ENCODE measurements at places on chromosomes 16 and 17.

DNA sequence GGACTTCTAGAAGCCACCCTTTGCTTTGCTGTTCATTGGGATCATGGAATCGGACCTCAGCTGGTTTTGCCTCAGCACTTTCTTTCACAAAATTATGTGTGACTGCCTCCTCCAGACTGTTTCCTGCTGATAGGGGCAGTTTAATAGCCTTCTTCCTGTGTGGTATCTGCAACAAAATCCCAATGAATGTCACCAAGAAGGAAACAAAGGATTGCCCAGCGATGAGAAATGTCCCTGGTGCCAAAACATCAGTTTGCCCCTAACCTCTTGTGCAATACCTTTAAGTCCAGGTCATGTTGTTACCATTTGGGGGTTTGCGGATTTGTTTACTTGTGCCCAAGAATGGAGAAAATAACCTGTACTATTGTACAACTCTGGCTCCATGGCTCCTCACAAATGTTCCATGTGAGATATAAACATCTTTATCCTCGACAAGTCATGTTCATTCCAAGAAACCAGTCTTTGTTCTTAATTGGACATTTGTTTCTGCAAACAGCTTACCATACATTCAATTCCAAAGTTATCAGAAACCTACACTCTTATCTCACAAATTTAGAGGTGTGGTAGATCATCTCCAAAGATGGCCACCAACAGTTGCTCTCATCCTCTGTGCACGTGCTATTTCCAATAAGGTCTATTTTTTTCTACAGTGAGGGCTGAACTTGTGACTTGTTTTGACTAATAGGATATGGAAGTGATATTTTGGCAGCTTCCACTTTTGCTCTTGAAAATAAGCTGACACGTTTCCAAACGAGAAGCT lies 14.8 kb downstream of the TAC4 start:
- DNase-seq: no peak

- no peak for DNase-seq
Measured at GRCh38 chr17:19911033-19911432, 43.3 kb upstream of the ULK2 start.

- no peak for DNase-seq
Measured at GRCh38 chr16:75811020-75811634, 84.8 kb upstream of the CPHXL start.

- DNase-seq: no peak
Measured at GRCh38 chr16:11683145-11683544, 14.9 kb downstream of the SNN start.

DNA sequence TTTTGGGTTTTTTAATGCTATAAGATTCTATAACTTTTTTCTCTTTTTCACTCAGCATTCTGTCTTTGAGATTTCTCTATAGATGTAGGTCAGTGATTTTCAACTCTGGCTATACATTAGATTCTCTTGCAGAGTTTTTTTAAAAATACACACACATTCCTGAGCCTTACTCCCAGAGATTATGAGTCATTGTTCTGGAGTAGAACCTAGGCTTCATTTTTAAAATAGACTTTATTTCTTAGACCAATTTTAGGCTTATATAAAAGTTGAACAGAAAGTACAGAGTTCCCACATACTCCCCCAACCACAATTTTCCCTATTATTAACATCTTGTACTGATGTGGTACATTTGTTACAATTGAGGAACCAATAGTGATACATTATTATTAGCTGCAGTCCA lies 63.3 kb downstream of the CYB561 start:
- DNase-seq: peak; percentile 56

DNA sequence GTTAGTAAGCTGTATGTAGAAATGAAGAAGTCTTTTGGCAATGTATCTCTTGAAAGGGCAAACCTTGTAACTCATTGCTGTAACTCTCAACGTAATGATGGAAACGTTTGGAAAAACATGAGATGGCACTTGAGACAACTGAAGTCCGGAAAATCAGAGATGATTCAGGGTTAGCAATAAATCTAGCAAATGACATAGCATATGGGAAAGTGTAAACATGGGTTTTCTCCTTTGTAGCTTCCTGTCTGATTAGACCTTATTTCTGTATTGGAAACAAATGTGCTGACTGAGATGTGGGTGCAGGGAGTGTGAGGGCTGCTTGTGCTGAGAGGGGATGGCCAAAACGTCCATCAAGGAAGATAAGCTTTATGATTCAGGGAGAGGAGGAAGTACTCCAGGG lies 110.7 kb upstream of the FAM20A start:
- DNase-seq: peak; percentile 90

DNA sequence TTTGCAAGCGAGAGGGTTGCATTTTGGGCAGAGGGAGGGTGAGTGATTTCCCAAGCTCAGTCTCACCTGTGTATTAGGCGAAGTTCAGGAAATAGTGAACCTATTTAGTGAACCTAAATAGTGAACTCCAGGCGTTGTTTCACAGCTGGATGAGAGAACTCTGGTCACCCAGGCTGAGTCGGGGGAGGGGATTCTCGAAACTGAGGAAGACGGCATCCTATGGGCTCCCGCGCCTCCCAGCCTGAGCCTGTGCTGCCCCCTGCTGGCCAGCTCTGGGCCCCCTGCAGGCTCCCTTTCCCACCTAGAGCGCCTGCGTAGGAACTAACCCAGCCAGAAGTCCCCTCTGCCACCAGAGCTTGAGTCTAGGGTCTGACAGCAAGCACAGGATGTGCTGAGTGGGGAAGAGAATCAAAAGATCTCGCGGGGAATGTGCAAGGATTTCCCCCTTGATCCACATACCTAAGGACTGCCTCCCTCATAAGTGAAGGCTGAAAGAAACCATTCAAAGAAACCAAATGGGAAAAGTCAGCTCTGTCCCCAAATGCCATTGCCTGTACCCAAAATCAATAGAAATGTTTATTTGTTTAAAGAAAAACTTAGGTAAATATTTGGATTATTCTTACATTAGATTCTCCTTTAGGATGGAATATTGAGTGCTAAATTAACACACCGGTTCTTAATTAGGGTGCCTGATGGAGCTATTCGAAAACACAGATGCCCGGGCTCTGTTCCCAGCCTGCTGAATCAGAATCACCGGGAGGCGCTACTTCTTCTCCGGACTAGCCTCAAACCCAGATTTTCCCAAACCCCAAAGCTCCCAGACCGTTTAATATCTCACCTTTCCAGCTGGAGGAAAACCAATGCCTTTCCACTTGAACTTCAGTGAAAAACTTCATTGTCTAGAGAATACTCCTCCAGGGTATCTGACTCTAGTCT lies 14.8 kb upstream of the MARVELD3 start:
- peak; percentile 46 for DNase-seq

DNA sequence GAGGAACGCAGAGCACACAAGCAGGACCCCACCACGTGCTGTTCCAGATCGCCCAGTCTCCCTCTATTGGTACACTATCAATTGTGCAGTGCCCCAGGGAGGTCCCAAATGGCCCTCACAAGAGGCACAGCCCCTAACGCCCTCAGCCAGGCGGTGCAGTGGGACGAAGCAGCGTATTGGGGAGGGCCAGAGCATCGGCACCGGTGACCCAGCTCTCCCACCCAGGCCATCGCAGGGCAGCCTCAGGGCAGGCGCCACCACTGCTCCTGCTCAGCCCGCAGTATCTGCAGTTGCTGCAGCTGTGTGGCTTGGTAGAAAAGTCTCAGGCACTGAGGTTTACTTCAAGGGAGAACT lies 5.9 kb upstream of the FAAP100 start:
- DNase-seq: no peak

GRCh38 chr17:81480140-81481072 lies 32.2 kb downstream of the ACTG1 start:
- peak; percentile 81 for DNase-seq

DNA sequence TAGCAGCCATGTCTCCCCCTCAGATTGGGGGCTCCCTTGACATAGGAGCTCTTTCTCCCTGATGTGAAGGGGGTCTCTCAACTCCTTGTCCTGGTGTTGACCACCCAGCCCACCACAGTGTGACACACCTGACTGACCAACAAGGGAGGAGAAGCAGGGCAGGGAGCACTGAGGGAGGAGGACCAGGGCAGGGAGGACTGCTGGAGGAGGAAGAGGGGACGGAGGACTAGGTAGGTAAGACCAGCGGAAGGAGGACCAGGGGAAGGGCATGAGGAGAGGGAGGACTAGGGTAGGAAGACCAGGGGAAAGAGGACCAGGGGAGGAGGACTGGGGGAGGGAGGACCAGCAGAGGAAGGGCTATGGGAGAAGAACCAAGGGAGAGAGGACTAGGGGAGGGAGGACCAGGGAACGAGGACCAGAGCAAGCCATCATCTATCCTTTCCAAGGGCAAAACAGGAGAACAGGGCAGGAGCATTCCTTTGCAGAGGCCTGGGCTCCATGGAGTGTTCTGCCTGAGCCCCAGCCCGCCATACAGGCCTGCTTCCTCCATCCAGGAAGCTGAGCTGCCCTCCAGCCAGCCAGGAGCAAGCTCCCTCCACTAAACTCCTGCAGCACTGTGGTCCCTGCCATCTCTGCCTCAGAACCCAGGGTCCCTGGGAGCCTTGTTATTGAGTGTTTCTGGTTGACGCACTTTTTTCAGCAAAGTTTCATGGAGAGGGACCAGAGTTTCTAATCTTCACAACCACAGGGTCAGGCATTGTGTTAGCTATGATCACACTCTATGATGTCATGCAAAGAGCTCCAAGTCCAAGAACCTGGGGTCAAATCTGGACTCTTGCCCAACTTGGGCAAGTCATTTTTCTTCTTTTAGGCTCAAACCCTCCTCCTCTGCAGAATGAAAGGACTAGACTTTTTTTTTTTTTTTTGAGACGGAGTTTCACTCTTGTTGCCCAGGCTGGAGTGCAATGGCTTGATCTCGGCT lies 15.4 kb upstream of the KRT17 start:
- peak; percentile 19 for DNase-seq

GRCh38 chr17:45383003-45383402 lies 49.7 kb downstream of the ARHGAP27 start:
- no peak for DNase-seq

- peak; percentile 93 for DNase-seq
Measured at GRCh38 chr17:35244341-35245195, 1.7 kb downstream of the SLFN5 start.

DNA sequence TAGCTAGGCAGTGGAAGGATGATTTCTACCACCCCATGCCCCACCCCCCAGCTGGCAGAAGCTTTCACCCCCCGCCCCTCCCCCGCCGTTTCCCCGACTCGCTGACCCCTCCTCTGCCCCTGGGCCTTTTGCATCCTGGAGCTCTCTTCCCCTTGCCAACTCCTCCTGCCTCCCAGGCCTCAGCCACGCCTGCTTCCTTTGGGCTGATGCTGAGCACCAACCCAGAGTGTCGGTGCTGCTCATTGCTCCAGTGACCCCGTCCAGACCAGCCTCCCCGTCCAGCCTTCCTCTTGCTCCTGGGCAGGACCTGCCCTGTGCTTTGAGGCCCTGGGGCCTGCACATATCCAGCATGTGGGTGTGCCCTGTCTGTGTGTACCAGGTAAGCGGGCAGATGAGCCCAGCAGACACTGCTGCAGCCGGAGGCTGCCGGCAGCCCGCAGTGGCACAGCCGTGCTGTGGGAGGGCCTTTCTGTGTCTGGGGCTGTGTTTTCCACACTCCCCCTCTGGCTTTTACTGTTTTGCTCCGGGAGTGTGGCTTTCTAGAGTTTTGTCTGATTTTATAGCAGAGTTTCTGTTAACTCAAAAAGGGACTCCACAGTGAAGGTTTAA lies 72.9 kb downstream of the JPH3 start:
- DNase-seq: no peak

DNA sequence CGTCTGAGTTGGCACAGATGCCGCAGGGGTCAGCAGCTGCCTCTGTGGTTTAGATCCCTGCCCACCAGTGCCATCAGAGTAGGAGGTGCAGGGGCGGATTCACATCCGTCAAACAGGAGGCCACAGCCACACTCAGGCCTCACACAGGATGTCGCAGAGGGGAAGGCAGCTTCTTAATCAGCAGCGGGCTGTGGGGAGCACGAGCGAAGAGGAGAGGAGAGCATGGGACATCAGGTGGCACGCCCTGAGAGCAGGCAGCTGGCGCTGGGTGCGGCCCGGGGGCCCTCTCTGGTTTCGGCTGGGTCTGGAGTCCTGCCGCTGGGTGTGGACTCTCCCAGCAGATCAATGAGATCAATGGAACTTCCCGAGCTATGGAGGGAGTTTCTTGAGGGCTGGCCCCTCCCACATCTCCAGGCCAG lies 9.6 kb downstream of the LLGL2 start:
- no peak for DNase-seq

- peak; percentile 80 for DNase-seq
Measured at GRCh38 chr17:65324611-65325342, 187.6 kb downstream of the RGS9 start.

DNA sequence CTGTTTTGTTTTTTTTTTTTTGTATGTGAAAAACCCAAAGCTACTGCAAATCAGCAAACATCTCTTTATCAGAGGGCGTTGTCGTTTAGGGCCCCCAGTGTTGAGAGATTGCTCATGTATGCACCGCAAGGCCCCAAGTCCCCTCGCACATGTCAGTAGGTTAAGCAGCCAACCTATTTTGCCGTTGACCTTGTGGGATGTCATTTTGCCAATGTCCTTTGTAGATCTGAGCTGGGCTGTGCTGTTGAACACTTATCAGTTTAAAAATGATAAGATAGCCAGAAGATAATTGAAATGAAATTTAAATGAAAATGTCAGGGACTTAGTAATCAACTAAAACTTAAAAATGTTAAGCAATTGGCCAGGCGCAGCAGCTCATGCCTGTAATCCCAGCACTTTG lies 26.2 kb downstream of the ARSG start:
- DNase-seq: no peak

GRCh38 chr17:7588553-7589203 lies 1.2 kb downstream of the SOX15 start:
- DNase-seq: no peak

- DNase-seq: peak; percentile 88
Measured at GRCh38 chr17:7589204-7589868, 558 bp downstream of the SOX15 start.

- DNase-seq: no peak
Measured at GRCh38 chr17:41799366-41799765, 12.4 kb downstream of the P3H4 start.

DNA sequence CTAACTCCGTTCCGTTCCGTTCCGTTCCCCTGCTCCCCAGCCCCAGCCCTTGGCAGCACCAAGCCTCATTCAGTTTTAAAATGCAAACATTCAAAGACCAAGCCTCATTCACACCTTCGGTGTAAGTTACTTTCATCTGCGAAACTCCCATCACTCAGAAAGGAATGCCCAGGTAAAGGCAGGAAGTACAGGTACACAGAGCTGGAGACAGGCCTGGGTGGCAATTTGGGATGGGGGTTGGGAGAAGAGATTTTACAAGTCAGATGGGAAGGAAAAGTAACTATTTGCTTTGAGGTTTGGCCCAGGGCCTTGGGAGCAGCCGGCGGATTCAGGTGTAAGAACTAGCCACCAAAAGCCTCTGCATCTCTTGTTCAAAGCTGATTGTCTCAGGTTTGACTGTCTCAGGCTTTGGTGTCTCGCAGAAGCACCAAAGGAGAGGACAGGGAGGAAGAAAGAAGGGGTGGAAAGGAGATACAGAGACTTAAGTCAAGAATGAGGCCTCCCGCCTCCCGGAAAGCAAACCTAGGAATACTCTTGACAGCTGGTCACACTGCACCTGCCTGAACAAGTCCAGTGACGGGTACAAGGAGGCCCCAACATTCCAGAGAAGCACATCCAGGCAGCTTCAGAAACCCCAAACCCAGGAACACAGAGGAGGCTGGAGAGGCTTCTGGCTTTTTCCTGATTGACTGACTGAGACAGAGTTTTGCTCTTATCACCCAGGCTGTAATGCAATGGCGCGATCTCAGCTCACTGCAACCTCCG lies 54.7 kb downstream of the NXN start:
- no peak for DNase-seq

GRCh38 chr17:27904534-27905446 lies 11.6 kb upstream of the LYRM9 start:
- no peak for DNase-seq

All from fibroblast of the aortic adventitia (primary cell).